RCC 7860 (cell line): ENCODE measurements at places on chromosomes 13 and 19.

DNA sequence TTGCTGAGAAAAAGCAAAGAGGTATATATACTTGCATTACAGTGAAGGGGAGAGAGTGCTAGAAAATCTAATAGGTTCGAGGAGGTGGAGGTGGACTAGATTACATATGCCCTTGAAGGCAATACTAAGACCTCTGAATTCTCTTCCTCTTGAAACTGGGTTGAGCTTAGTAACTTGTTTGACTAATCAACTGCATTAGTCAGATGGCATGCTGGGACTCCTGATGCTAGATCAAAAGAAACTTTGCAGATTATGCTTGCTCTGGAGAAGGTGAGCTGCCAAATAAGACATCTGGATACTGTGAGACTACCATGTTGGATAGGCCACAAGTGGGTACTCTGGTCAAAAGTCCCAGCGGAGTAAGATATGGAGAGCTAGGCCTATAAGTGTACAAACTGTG is 331.3 kb downstream of the KLF5 start:
- DNase-seq: no peak

- peak; percentile 88 for DNase-seq
Observed at GRCh38 chr13:79451500-79451962, 29.4 kb upstream of the NDFIP2 start.

DNA sequence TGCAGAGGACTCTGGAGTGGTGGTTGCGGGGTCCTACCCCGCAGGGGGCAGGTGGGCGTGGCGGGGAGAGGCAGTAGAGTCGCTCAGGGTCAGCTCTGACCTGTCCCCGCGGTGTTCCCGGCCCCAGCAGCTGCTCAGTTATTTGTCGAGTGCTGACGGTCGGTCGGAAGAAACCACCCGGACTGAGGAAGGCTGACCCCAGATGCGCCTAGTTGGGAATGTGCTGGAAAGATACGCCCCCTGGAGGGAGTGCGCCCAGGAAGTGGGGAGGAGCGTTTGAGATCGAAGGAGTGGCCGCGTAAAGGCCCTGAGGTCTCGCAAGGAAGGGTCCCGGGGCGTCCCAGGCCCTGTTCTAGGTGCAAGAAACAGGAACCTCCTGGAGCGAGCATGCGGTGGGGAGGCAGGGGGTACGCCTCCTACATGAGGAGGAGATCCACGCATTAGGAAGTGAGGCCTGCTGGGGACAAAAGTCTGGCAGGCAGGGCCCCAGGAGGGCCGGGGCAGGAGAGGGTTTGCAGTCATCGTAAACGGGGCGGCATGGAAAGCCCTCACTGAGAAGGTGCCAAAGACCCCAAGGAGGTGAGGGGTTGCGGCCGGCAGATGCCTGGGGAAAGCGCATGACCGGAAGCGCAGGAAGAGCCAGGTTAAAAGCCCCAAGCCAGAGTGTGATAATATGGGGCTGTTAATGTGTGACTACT is 9.2 kb downstream of the CCDC8 start:
- DNase-seq: no peak

DNA sequence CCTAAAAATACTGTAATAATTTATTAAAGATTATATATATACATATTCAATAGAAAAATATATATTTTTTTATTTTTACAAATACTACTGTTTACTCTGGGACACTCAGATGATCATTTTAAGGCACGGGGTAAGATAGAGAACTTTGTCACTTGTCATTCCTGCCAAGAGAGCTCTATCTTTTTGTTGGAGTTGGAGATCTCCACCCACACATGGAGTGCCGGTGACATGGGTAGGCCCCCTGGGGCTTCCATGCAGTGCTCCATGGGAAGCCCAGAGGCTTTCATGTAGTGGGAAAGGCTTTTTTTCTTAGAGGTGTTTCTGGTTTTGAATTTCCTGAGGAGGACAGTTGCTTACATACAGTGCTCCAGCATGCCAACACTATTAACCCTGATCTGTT is 81.4 kb downstream of the LMO7 start:
- no peak for DNase-seq

GRCh38 chr19:55525289-55526101 is 11.4 kb downstream of the SBK2 start:
- DNase-seq: no peak

- no peak for DNase-seq
Observed at GRCh38 chr13:45086484-45086883, 33.8 kb upstream of the GTF2F2 start.

GRCh38 chr19:45040059-45040771 is 1.4 kb downstream of the CLASRP start:
- no peak for DNase-seq

GRCh38 chr13:45826731-45827130 is 24.8 kb downstream of the SIAH3 start:
- no peak for DNase-seq

DNA sequence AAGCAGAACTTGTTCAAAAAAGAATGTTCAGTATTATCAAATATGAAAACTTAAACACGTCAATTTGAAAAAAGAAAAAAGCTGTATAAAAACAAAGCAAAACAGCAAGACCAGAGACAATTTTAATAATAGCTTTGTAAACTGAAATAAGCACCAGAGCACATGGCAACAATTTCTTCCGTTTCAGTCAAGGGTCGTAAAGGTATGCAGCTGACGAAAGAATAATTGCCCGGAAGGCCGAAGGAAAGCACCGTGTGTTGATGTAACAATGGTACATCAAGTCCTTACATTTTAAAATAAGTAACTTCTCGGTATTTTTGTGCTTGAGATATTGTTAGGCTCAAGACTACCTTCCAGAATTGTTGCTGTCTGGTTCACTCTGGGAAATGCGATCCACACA is 1.7 kb downstream of the PROSER1 start:
- no peak for DNase-seq

DNA sequence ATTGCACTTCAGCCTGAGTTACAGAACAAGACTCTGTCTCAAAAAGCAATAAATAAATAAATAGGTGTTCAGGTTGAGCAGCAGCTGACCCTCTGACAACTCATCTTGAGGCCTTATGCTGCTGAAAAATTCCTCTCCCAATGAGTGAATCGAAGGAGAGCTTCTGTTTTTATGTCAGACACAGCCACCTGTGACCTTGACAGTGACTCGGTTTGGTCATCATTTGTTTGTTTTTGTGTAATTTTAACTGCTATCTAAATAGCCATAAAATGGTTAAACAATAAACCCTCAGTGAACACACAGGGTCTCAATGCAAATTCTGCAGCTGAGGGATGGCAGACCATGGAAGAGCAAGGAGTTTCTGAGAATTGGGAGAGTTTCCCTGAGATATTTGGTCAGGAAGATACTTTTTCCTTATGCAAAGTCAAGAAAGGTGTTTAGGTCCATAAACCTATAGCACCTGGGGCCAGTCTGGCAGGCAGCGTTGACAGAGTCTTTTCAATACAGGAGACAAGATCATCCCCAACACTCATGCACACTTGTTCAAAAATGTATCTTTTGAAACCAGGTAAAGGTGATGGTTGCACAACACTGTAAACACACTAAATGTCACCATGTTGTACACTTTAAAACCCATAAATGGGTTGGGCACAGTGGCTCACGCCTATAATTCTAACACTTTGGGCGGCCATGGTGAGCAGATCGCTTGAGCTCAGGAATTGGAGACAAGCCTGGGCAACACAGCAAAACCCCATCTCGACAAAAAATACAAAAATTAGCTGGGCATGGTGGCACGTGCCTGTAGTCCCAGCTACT is 16.6 kb upstream of the SLC25A30 start:
- no peak for DNase-seq

- DNase-seq: no peak
Observed at GRCh38 chr13:113298043-113298945, 1.3 kb downstream of the LAMP1 start.

- DNase-seq: no peak
Observed at GRCh38 chr19:55619286-55619685, 5.1 kb downstream of the ZNF784 start.

- no peak for DNase-seq
Observed at GRCh38 chr19:45994456-45994997, 740 bp upstream of the CCDC61 start.

GRCh38 chr13:29067306-29067945 is 247.3 kb downstream of the MTUS2 start:
- DNase-seq: no peak

GRCh38 chr19:49911381-49912145 is 14.9 kb upstream of the IL4I1 start:
- no peak for DNase-seq

DNA sequence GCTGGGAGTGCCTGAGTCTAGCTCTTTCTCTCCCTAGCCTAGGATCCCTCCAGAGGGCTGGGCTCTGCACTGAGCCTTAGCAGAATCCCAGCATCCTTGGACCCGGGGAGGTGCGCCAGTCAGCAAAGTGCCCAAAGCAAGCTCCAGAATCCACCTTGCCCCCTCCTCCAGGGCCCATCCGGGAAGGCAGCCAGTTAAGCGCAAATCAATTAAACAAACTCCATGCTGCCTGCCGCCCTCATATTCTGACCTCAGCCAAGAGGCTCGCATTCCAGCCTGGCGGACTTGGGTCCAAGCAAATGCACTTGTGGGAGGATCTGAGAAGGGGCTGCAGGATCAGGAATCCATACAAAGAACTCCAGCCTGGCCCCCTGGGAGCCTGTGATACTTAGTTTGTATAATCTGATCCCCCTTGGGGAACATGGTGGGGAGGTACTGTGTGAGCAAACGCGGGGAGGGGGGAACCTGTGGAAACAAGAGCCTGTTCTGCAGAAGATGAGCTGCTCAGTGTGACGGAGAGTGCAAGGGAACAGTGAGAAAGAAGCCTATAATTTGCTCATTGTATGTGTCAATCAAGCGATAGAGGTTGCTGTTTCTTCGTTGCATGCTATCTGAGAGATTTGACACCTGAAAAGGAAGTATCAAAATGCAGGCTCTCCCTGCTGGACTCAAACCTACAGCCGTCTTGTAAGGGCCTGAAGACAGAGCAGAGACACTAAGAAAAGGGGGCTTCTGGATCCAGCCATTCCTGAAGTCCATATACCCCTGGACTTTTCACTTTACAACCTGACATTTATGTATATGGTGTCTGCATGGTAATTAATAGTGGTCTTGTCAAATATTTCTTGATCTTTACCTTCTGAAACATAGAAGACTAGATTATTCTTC is 29.4 kb downstream of the ZNRF4 start:
- no peak for DNase-seq

DNA sequence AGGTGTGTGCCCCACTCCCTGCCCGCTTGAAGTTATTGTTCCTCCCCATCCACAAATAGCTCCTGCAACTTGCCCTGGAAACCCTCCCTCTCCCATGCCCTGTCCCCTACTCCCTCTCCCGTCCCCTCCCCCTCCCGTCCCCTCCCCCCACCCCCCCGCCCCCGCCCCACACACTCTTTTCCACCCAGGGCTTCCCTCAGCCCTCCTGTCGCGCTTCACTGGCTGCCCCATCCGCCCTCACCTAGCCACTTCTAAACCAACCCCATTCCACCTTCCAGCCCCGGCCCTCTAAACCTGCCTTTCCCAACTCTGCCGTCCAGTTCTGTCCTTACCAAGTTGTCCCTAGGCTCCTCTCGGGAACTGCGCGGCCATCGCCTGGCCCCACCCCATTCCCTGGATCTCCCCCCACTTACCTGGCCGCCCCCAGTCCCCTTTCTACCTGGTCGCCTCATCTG is 993 bp downstream of the RGL3 start:
- no peak for DNase-seq

GRCh38 chr13:114167426-114167825 is 11.6 kb upstream of the CFAP97D2 start:
- no peak for DNase-seq

DNA sequence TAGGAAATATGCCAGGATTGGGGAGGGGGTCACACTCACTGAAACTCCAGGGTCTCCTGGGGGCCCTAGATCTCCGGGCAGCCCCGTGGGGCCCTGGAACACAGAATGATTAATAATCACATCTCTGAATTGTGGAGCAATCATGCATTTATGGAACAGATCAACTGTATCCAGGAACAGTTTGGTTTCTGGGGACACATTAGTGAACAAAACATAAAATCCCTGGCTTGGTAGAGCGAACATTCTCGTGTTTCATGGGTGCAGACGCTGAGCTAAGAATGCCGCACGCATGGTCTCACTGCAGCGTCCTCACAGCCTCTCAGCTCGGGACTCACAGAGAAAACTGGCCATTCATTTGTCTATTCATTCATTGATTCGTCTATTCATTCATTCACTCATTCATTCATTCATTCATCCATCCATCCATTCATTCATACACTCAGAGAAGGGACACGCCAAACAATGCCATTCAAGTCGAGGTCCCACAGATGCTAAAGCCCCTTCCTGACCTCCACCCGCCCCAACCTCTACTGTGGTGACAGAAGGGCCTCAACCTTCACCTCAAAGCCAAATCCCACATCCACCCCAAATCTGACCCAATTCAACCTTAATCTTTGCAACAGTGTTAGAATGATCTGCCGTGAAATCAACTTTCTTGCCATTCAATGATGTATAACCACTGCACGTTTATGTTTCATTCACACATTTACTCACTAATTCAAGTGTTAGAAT is 35.0 kb upstream of the OLFM2 start:
- no peak for DNase-seq
